ENCODE measurements at places on chromosomes 11 and 22.
A peak's percentile ranks its signal among the peaks of the same experiment; 100 is the strongest.

DNA sequence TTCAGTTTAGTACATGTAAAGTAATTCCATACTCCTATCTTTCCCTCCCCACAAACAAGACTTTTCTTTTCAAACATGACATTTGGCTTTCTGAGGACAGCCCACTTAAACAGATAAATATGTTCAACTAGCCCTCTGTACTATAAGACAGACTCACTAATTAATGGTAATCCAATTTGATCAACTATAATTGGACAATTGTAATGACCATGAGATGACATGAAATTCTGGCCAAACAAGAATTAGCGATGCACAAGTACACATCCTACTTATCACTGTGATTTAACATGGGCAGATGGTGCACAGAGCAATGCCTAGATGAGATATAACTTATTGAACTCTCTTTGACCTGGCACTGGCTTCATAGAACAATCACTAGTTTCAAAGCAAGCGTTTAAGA is 1033.7 kb upstream of the CCDC90B start:
- no peak for DNase-seq

DNA sequence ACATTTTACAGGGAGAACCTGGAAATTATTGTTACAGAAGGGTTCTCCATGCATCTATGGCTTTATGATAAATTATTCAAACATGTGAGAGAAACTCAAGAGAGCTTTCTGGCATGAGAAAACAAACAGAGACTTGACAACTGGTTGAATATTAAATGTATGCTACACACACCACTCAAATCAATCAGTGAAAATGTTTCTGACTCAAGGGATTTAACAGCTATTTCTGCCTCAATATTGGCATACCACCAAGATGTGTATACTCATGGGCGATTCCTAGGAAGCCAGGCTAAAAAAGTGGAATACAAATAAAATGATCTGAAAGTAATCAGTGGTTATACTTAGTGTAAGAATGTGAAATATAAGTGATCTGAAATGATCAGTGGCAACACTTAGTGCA is 15.8 kb upstream of the OR51T1 start:
- no peak for DNase-seq

DNA sequence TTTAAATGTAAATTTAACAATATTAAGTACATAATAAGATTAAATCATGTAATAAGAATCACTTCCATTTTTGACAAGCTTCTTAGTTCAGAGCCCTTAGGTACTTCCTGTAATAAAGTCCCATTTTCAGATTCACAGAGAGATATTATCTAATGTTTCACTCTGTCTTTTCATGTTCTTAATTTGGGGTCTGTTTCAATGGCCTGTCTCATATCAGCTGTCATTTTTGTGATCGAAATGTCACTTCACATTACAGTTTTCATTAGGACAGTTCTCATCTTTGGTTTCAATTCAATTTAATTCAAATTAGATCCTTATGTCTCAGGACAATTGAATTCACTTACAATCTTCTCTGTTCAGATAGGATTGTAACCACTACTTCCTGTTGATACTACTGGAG is 22.6 kb upstream of the OLFML1 start:
- no peak for DNase-seq

DNA sequence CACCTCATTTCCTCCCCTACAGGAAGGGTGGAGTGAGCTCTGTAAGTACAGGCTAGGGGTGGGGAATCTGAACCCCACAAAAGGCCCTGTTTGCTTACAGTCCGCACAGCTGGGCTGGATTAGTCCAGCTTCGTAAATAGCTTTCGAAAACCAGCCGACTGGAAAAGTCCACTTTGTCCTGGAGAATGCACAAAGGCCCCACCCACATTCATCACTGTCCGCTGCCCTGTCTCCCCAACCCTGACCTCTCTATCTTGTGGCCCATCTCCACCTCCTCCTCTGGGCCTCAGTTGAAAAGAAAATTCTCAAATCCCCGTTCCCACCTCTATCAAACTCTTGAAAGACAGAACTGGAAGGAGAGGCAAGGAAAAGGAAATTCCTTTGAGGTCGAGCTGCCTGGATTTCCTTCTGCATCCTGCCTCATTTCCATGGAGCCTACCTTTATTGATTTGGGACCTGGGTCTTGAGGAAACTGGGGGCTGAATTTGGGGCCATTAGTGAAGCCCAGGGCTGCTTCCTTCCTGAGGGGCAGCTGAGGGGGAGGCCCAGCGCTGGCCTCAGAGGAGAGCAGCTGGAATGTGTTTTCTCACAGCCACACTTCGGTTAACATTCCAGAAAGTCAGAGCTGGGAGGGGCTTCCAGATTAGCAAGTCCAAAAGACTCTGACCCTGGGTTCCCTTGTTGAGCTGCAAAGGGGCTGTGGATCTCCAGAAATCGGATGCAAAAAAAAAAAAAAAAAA is 147.6 kb downstream of the FBXO7 start:
- DNase-seq, result no peak

- no peak for DNase-seq
These were observed 17.9 kb downstream of the MYEOV start for GRCh38 chr11:69311767-69312385.

GRCh38 chr11:62602141-62603071 is 741 bp upstream of the MTA2 start:
- DNase-seq, result no peak

- DNase-seq, result no peak
These were observed 71.7 kb downstream of the DEPDC5 start for GRCh38 chr22:31825513-31825912.

DNA sequence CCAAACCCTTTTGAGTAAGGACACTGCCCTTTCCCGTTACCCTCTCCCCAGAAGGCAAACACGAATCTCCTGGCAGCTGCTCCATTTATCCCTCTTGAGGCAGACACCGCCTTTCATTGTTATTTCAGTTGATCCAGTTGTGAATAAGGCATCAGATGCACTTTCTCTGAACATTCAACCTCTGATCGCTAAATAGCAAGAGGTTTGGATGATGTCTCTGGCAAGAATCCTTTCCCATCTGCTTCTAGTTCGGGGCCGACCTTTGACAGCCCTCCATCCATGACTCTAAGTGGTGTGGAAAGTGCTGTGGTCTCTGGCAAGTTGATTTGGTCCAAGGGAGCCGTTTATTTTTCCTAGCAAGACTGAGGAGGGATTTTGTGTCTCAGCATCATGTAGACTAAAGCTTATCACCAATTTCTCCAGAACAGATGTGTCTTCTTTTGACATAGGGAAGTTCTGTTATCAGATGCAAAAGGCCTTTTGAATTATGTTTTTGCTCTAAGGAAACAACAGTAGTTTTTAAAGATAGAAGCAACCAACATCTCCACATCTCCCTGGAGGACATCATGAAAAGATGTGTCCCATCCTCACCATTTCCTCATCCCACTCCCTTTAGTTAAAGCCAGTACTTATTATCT is 123.6 kb downstream of the CCDC34 start:
- DNase-seq, result no peak

DNA sequence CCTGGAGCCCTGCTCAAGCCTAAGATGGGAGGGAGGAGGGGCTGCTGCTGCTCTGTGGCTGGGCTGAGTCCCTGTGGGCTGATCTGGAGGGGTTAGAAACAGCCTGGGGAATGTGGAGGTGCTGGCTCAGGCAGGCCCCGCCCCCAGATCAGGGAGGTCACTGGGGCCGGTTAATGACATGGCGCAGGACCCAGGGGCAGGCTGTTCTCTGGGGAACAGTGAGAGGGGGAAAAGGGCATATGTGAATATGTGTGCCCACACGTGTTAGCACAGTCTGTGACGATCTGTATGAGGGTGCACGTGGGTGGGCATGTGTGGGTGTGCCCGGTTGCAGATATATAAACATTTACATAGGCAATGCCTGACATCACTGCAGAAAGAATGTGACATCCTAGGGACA is 143.5 kb downstream of the MIAT start:
- no peak for DNase-seq

DNA sequence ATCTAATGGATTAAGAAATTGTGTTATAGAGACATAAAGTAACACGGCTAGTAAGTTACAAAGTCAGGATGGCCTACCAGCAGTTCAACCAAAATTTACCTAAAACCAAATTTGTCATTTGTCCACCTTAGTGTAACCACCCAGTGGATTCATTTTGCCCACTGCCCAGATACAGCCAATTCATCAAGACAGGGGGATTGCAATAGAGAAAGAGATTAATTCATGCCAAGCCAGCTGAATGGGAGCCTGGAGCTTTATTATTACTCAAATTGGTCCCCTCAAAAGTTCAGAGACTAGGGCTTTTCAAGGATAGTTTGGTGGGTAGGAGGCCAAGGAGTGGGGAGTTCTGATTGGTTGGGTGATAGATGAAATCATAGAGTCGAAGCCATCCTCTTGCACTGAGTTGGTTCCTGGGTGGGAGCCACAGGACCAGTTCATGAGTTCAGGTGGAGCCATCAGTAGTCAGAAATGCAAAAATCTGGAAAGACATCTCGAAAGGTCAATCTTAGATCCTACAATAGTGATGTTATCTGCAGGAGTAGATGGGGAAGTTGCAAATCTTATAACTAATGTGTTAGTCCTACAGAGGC is 304.2 kb upstream of the CADM1 start:
- DNase-seq, result no peak

GRCh38 chr11:101915791-101916291 is 481 bp downstream of the ANGPTL5 start:
- DNase-seq, result peak; percentile 12

DNA sequence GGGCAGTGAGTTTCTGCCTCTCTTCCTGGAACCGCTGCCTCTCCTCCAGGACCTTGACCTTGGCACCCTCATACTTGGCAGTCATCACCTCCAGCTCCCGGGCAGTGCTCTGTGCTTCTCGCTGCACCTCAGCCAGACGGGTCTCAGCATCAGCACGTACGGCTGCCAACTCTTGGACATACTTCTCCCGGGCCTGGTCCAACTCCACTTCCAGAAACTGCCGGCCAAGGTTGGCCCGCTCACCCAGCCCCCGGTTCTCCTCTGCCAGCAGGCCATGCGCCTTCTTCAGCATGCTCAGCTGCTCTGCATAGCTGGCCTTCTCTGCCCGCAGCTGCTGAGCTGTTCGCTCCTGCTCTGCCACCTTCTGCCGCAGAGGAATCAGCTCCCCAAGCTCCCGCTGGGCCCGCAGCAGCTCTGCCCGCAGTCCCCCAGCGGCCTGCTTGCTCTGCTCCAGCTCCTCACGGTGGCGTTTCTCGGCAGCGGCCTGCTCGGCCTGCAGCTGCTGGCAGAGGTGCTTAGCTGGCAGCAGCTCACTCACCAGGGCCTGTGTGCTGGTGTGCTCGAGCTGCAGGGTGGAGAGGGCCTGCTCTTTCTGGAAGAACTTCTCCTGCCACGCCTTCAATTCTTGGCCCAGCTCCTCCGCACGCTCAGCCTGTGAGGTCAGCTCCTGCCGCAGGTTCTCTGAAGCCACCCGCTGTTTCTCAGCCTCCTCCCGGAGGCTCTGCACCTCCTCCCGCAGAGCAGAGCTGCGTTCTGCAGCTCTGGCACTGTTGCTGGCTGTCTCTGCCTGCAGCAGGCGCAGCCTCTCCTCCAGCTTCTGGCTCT is 14.4 kb downstream of the IL18BP start:
- DNase-seq, result no peak

DNA sequence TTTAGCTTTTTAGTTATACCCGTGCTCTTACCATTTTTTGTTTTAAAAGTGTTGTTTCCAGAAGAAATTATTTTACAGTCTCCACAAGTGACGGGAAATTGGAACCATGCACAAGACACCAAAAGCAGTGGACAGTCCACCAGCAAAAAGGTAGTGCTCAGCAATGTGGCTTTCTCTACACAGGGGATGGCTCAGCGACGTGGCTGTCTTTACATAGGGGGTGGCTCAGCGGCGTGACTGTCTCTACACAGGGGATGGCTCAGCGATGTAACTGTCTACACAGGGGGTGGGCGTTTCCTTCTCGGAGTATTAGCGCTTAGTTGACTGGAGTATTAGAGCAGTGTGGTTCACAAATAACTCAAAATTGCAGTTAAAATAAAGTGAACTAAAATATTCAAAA is 36.0 kb upstream of the PANX2 start:
- DNase-seq, result no peak

GRCh38 chr11:129374993-129375750 is 476 bp upstream of the BARX2 start:
- DNase-seq, result no peak

- no peak for DNase-seq
These were observed 17.2 kb upstream of the CD59 start for GRCh38 chr11:33753304-33753967.

DNA sequence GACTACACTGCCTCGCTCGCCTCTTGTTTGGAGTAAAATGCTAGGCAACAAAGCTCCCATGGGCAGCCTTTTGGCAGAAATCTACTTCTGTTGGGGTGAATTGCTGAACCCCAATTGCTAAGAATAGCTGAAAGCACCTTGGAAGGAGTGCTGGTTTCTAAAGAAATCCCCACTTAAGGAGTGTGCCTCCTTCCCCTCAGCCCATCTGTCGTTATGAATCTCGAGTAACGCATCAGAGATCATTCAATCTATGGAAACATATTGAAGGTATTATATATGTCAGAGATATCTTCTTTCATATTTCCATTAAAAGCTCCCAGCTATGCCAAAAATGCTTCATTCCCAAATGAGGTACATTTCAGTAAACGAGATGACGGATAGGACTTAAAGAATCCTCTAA is 229.6 kb upstream of the BLID start:
- DNase-seq, result no peak

GRCh38 chr11:47377571-47378009 is 757 bp downstream of the SPI1 start:
- no peak for DNase-seq

DNA sequence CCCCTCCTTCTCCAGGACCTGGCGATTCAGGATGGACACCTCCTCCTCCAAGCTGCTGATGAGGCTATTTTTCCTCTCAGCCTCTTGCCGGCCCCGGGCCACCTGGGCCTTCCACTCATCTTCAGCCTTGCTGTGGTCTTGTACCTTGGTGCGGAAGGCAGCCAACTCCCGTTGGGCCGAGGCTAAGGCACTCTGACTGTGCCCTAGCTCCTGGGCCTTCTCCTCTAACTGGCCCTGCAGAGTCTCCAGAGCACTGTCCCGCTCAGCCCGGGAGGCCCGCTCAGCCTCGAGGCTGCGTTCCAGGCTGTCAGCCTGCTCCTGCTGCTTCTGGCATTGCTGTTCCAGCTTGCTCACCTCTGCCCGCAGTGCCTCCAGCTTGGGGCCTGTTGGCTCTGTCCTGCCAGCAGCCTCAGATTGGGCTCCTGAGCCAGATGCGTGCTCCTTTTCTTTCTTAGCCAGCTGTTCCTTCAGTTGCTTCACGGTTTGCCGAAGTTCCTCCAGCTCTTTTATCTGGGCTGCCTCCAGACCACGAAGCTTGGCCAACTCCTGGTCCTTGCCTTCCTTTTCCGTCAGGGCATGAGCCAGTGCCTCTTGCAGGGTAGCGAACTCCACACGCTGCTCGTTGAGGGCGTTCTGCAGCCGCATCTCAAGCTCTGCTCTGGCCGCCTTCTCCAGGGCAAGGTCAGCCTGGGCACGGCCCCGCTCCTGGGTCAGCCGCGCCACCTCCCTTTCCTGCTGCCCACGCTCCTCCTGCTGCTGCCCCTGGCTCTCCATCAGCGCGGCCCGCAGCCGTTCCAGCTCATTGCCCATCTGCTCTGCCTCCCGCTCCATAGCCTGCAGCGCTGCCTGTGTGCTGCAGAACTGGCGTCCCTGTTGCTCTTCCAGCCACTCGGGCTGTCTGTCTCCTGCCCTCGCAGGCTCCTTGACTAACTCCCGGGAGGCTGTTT is 15.3 kb downstream of the IL18BP start:
- no peak for DNase-seq
